ENCODE measurements at places on chromosomes 7 and 10.

GRCh38 chr7:69827140-69827539 lies 228.9 kb downstream of the AUTS2 start:
- DNase-seq = no peak

GRCh38 chr10:100071529-100071928 lies 10.1 kb downstream of the CPN1 start:
- DNase-seq = no peak

DNA sequence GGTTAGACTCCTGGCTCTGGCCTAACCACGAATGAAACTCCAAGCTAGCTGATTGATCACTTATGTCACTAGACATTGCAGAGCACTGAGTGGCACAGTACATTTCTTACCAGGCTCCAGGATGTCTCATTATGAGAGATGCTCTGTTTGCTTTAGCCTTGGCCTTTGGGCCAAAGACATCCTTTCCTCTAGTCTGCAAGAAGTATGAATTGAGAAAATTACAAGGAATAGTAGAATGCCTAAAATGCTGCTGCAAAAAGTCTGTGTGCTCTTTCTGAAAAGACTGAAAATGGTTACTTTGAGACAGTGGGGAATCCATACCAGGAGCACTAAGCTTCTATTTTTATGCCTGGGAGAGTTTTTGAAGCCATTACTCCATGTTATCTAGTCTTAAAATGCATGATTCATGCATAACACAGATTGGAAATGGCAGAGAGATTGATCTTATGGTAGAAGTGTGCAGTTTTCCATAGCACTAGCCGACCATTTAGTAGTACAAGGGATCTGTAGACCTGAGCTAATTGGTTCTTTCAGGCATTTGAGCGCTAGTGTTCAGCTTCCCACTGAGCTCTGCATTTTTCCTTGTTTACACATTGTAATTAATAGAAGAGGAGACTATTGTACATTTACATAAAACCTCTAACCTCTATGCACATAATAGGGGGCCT lies 303.8 kb downstream of the PRKG1 start:
- DNase-seq = no peak

GRCh38 chr10:83680470-83680891 lies 458.8 kb upstream of the GHITM start:
- DNase-seq = no peak

- DNase-seq = no peak
Measured at GRCh38 chr7:5472432-5473315, 49.0 kb upstream of the TNRC18 start.

DNA sequence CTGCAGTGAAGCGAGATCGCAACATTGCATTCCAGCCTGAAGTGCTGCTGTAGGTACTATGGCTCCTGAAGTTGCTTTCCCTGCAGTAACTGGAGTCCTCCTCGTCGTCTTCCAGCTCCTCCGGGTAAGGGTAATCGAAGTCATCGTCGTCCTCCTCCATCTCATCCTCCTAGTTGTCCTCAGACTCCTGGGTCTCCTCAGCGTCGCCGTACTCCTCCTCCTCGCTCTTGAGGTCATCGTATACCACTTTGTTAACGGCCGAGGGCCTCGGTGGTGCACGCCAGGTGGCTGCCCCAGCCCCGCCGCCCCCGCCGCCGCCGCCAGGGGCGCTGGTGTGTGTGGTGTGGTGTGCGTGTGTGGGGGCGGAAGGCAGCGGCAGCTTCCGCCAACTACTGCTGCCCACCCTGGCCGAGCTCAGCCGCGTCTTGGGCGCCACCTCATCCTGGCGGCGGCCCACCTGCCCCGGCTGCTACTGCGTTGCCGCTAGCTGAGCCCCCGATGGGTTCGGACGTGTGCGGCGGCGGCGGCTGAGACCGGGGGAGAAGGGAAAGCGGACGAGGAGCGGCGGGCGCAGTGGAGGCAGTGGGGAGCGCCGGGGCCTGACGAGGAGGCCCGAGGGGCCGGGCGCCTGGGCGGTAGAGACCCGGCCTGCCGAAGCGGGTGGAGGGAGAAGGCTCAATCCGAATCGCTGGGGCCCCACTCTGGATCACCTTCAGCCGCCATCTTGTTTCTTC lies 11.8 kb upstream of the ACBD5 start:
- DNase-seq = peak; percentile 51

DNA sequence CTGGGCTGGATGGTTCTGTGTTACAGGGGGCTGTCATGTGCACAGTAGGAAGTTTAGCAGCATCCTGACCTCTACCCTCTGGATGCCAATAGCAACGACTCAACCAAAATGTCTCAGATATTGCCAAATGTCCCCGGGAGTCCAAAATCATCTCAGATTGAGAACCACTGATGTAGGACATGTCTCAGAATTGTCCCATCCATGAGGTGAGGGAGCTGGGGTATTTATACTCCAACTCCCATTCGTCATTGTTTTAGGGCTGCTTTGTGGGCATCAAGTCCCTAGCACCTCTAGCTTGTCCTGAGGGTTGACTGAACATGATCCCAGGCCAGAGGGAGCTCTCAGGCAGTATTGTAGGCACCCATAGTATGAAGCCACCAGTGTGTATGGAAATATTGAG lies 25.2 kb upstream of the COMTD1 start:
- no peak for DNase-seq

DNA sequence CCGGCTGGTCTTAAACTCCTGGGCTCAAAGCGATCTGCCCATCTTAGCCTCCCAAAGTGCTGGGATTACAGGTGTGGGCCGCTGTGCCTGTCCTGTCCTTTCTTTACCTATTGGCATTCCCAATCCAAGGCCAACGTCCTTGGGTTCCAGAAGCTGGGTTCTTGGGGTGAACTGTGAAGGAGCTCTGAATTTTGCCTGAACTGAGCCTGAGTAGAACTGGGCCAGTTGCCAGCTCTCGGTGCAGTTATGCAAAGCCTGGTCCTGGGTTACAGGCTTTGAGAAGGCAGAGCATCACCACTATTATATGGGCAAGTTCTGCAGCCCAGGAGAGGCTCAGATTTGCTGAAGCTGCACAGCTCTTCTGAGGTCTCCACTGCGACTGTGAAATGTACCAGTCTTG lies 24.6 kb upstream of the SH2D4B start:
- no peak for DNase-seq

GRCh38 chr7:159093351-159093971 lies 51.2 kb downstream of the VIPR2 start:
- no peak for DNase-seq

GRCh38 chr10:4303045-4303444 lies 518.0 kb upstream of the KLF6 start:
- no peak for DNase-seq

DNA sequence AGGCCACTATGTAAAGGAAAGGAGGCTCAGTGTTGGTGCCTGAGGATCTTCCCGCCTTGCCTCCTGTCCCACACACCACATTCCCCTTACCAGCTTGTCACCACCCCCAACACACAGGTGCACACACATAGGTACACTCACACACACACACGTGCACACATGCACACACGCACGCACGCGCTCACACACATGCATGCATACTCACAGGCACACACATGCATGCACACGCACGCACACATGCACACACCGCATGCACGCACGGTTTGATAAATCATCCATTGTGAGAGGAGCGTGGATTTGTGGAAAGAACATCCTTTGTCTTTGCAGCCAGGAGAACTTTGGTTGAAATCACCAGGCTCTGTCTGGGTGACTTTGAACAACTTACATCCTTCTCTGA lies 359.8 kb downstream of the FRMD4A start:
- DNase-seq = no peak

- DNase-seq = no peak
Measured at GRCh38 chr7:17402628-17403278, 104.3 kb downstream of the AHR start.

DNA sequence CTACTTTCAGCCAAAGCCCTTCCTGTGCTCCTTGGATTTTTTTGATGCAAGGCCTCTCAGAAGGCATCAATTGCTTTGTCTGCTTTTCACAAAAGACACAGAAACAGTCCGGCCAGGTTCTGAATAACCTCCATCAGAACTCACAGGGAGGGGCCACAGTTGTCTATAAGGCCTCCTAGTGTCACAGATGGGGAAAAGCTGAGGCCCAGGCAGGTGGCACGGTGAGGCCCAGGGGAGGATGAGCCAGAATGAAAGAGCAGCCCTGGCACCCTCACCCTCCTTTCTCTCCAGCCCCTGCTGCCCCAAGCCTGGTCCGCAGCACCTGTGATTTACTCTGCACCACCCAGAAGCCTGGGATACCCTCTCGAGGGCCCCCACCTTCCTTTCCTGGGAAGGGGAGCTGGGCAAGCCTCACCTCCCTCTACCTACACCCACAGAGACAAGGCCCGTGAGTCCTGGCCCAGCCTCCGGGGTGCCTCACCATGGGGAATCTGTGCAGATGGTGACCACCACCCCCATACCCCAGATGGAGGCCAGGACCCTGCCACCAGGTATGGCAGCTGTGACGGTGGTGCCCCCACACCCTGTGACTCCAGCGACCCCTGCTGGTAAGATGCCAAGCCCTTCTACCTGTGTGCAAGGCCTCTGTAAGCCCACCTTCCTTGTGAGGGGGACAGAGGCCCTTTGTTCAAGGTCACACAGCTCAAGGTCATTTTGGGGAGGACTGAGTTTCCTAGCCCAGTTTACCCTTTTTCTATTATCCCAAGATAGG lies 26.2 kb upstream of the ZNF467 start:
- peak; percentile 7 for DNase-seq

- DNase-seq = no peak
Measured at GRCh38 chr7:30306976-30307375, 22.6 kb downstream of the ZNRF2 start.

- DNase-seq = no peak
Measured at GRCh38 chr7:107742678-107743566, 1.0 kb upstream of the CBLL1 start.

- DNase-seq = no peak
Measured at GRCh38 chr10:1841759-1842158, 104.4 kb upstream of the ADARB2 start.
